ENCODE measurements at places on chromosomes 12 and 14.

DNA sequence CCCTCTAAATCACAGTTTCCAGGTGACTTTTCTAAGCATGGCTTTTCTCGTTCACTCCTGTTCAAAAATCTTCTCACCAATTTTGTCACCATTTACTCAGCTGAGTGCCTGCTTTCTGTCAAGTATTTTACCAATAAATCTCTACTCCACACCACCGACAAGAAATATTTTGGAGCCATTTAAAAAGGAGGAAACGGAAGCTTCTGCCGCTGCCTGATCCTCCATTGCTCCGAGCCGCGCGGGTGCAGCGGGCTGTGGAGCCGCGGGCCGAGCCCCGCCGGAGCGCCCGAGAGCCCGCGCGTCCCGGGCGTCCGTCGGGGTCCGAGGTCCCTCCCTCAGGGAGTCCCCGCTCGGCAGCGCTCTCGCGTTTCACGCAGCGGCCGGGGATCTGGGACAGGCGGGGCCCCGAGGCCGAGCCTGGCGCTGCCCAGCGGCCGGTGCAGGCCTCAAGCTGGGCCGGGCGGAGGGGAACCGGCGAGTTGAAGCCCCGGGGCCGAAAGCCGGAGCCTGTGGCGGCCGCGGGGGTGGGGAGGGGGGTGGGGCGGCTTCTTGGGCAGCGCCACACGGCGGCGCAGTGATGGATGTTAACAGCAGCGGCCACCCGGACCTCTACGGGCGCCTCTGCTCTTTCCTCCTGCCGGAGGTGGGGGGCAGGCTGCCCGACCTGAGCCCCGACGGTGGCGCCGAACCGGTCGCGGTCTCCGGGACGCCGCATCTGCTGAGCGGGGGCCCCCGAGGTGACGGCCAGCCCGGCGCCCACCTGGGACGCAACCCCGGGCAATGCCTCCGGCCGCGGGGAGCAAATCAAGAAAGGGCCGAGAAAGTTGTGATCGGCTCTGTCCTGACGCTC lies 1.1 kb upstream of the HEBP1 start:
- no peak for DNase-seq

DNA sequence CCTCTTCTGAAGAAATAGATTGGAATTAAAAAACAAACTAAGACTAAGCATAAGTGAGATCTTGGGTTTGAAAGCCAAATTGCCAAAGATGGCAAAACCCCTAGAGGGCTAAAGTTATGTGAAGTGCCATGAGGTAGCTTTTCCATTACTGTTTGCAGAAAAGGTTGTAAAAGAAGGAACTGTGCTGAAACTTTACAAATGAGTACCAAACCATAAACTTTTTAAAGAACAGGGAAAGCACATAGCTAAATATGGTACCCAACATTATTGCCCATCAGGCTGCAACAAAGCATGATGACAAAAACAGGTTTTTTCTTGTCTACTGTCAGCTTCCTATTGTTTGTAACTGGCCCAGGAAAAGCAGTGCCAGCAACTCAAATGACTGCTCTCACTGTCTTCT lies 224.2 kb downstream of the RAD51B start:
- DNase-seq: no peak

DNA sequence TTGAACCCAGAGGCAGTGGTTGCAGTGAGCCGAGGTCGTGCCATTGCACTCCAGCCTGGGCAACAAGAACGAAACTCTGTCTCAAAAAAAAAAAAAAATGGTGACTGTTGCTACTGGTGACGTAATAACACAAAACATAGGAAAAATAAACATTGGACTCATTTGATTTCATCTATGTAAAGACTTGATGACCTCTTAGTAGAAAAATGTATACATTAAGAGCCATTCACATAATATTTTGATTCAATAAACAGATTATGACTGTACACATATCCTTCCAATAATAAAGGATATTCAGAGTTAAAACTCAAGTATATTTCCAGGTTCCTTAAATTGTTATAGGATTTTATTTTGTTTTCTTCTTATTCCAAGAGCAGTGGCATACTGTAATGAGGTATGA lies 65.7 kb upstream of the AEBP2 start:
- DNase-seq: no peak

DNA sequence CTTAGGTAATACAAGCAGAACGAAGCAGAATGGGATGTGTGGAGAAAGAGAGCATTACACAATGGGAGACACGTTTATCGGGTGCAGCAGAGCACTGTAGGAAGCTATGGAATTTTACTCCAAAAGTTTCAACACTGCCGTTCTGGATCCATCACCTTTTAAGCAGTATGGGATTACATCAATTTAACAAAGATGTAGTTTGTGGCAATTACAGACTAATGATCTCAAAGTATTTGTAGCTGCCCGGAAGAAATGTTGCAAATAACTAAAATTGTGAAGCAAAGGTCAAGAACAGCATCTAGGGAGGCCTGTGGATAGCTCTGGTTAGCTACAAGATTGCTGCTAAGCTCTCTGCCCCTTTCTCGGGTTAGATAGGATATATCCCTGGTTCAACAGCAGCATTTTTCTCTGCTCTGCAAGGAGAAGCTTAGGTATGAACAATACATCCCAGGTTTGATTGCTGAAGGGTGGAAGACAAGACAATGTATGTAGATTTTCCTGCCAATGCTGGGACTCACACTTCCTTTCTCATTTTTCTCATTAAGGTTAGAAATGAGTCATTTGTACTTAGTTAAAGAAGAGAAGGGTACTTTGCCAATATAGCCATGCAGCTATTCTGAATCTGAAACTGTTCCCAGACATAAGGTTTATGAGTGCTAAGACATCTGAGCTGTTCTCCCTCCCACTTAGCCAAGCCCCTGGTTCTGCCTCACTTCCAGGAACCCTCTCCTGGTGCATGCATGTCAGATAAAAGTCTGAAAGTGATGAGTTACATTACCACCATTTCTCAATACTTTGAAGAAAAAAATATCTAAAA lies 75.0 kb upstream of the HIF1A start:
- no peak for DNase-seq

GRCh38 chr12:56836800-56837663 lies 73.9 kb downstream of the HSD17B6 start:
- DNase-seq: no peak

DNA sequence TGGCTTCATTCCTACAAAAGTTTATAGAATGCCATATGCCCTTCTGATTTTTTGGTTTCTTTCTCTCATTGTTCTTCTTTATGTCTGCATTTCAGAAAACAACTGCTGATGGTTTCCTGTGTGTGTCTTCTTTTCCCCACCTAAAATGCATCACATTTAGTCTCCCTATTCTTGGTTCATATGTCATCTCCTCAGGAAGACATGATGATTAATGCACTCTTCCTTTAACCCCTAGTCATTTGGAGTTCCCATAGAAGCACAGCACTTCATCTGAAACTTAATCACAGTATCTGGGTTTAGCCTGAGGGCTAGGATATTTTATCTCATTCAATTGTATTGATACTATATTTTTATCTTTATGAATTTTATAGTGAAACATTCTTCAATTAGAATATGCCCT lies 21.5 kb downstream of the GNPNAT1 start:
- no peak for DNase-seq

- DNase-seq: no peak
These were observed 11.9 kb upstream of the ATF7 start for GRCh38 chr12:53638057-53638456.

GRCh38 chr14:100688598-100689461 lies 37.9 kb upstream of the DLK1 start:
- no peak for DNase-seq

DNA sequence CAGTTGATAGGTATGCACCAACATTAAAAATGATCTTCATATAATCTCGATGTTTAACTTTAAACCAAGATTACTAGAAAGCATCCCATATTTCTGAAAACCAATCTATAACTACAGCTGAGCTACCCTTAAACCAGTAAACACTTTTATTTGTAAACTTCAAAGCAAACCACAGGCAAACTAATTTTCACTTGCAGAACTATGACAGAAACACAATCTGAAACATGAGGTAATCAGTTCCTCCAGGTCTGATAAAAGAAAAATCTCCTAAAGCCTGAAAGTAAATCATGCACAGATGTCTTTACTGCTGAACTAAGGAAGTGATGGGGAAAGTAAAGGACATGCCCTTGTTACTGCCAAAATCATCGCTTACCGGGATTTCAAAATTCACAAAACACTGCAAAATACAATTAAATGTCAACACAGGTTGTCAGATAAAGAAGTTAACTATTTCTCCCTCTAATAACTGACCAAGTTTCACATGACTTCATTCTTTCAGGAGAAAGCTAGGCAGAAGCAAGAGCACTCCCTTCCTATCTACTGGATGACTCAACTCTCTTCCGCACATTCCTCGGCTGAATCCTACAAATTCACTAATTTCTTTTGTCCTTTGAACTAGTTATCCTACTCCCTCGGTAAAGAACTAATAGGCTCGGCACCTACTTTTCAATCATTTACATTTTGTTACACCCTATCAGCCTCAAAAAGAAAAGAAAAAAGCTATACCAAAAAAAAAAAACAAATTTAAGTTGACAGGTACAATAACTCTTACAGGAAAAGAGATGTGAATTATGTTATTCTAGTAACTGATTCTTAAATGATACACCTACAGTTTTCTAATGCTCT lies 1.4 kb downstream of the EEA1 start:
- DNase-seq: no peak

- no peak for DNase-seq
These were observed 640.1 kb upstream of the MIS18BP1 start for GRCh38 chr14:45893127-45893526.

- no peak for DNase-seq
These were observed 827.6 kb downstream of the NRXN3 start for GRCh38 chr14:78997811-78998210.

DNA sequence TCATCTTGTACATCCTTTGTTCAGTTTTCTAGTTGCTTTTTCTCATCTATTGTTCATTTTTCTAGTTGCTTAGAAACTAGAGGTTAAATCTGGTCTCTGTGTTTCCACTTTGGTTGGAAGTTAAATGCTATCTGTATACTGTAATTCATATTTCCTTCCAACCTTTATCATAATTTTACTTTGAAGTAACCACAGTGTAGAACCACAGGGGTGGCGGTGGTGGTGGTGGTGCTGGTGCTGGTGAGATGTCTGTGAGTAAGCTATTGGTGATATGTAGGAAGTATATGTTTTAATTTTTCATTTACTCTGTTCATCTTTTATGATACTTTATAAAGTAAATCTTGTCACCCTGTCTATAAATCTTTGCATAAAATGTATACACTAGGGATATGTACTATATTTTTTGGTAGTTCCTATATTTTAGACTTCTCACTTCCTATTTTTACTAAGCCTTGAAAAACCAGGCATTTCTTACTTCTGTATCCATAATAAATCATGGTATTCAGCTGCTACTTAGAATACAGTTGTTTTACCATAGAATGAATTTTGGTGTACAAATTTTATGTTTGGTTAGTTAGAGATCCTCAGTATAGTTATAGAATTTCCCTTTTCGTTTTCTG lies 31.9 kb downstream of the CCDC91 start:
- DNase-seq: peak; percentile 24

- DNase-seq: no peak
These were observed 755.6 kb downstream of the MED13L start for GRCh38 chr12:115521771-115522409.

DNA sequence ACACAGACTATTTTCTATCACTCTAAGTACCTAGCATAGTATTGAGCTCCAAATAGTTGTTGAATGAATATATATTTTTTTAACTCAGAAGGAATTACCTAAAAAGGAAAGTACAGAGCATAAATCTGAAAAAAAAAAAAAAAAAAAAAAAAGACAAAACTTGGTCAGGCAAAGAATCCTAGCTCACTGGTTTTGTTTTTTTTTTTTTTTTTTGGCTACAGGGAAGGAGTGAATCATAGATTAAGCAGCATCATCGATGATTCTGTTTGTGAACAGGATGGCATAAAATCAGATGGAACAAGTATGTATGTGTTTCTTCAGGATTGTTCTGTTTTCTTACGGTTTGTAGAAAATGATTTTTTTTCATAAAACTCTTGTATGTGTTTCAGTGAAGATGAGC lies 66.1 kb upstream of the BCAT1 start:
- no peak for DNase-seq

DNA sequence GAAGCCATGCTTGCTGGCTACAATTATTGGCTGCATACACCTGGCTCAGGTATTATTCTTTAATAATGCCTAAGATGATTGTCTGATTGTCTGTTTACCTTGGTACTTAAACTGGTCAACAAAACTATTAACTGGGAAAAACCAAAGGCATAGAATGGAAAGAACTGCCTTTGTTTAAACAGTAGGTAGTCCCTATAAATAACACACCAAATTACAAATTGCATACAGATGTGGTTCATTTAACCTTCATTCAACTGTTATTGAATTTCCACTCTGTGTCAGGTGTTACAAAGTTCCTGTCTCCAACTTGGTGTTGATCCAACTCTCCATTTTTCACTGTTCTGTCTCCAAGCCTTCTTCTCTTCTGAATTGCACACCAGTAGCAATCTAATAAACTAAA lies 79.8 kb upstream of the FSCB start:
- DNase-seq: no peak

GRCh38 chr14:101292448-101292847 lies 268.8 kb upstream of the DIO3 start:
- no peak for DNase-seq

DNA sequence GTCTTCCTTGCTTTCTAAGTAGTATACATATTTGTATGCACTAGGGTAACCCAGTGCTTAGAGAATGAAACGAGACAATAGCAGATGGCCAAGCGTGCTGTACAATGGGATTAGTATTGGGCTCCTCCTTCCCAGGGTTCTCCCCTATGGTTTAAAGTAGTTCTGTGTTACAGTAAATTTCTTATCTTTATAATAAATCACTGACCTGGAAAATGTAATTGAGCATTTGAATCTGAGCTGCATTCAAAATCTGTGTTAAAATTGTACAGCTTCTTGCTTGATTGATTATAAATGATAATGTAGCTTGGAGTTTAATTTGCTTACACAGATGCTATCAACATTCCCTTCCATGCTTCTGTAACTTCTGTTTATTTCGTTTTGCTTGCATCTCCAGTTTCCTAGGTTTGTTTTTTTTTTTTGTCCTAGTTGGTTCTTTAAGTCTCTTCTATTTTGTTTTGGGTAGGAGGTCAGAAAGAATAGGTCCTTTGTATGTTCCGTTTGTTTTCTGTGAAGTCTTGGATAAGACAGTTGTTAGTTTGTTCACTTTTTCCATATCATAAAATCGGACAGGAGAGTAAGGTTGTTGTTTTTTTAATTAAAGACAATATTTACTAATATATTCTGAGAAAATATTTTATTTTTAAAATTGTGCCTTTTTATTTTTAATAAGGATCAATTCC lies 171.2 kb downstream of the ERC1 start:
- no peak for DNase-seq

DNA sequence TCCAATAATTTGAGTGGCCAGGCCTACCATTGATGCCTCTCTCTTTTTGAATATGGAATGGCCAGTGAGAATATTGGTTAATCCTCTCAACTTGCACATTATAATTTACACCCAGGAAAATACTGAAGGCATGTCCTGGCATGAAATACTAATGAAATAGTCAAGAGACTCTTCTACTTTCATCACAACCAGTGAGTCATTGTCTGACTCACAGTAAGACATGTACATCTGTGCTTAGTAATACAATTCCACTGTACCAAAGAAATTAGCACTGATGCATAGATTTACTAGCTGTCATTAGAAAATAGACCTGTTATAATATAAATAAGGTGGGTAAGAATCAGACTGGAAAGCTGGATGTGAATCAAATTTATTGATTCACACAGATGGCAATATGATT lies 31.6 kb downstream of the KCNC2 start:
- DNase-seq: no peak

Measured in stimulated activated CD8-positive, alpha-beta memory T cell treated with anti-CD3 and anti-CD28 coated beads, Interleukin-2, amount 100 ng/mL, for 1 hour (primary cell).